Hematopoietic multipotent progenitor cell treated with erythropoietin and hydrocortisone succinate and interleukin-3 and kit ligand, for 6 days (in vitro differentiated cells): ENCODE measurements at places on chromosomes 3 and 15.

DNA sequence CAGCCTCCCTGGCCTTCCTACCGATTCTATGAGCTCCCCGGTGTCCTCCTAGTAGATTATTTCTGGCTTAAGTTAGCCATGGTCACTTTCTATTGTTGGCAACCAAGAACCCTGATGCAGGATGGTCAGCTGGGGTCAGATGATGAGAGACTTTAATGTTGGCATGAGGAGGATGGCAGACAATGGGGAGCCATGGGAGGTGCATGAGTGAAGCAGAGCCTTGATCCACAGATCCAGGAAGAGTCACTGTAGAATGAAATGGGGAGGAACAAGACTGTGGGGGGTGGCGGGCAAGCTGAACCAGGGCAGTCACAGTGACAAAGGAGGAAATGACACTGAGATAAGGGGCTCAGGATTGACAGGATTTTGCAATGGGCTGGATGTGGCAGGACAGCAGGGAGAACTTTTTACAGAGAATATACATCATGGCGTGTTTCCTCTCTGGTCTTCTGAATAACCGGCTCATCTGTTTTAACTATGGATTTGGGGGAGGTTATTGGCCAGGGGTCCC, 60.9 kb downstream of the RPLP1 start:
- DNase-seq: peak; percentile 33

DNA sequence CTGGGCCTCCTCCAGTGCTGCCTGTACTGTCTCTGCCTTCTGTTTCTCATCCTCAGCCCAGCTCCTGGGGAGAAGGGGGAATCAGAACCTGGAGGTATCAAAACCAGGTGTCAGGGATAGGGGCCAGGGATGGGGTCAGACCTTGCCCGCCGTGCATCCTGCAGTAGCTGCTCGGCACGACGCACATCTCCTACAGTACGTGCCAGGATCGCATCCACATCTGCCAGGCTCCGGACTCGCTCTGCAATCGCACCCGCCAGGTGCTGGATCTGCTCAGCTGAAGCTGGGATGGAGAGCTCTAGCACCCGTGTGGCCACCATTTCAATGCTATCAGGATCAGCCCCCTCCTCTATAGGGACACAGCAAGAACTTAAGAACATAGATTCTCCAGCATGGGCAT, 1.4 kb upstream of the USP19 start:
- no peak for DNase-seq

DNA sequence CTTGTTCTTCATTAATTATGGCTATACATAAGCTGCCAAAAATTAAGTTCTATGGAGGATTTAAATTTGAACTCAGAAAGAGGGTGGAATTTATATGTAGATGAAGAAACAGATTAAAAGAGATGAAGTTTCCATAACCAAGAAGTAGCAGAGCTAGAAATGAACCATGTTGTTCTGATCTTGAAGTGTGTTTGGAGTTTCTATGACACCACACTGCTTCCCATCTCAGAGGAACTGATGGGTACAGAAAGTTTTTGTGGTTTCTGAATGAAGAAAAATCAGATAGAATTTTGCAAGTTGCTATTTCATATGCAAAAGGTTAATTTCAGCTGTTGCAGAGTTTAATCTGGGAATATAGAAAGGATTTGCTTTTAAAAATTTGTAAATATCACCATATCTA, 710.3 kb downstream of the PDCD6IP start:
- DNase-seq: no peak

- DNase-seq: peak; percentile 74
Measured at GRCh38 chr3:47794544-47794943, 8.4 kb upstream of the DHX30 start.

DNA sequence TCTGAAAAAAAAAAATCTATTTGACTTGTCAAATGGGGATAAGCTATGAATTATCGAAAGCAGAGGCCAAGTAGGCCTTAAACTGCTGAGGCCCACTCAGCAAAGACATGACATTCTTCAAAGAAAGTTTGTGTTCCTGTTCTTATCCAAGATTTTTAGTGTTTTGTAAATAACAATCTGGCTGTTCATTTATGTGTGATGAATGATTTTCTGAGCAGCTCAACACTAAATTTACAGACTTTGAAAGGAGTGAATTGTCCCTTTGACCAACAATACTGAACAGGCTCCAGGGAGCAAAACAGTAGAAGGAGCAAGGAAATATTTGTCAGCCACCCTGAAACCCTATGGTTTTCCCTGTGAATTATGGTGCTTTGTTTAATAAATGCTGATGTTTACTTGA, 512.6 kb upstream of the NAALADL2 start:
- DNase-seq: no peak

GRCh38 chr15:58392611-58393161, 39.1 kb upstream of the LIPC start:
- no peak for DNase-seq

DNA sequence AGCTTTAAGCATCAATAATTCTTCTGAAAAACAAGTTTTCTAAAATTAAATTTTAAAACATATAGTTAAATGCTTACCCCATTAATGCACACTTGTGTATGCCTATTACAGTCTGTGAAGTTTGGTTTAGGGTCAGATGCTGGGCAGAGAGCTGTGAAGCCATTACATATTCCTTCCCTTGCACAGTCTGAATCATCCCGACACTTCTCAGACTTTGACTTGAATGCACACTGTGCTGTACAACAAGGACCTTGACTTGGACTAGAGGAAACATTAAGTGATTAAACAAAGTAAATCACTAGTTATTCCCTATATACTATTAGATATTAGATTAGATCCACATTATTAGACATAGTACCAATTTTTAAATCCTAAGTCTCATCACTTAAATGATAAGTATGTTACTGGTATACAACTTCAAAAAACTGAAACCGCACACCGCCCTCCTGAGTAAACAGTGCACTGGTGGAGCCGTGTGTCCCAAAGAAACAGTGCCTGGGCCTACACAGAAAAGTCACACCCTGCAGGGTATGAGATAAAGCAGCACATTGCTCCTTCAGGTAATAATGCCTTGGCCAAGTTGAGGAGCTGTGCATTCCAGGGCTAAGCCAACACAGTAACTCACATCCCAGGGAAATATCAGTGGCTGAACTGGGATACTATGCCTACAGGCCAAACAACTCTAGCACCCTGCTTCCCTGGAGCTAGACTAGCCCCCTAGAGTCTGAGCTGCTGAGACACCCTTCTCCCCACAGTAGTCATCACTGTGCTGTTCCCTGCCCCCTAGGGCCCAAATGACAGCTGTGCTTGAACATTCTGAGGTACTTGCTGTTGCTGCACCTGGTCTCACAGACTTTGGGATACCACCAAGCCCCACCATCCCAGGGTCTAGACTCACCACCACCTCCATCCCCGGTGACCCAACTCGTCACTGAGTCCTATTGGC, 137.5 kb downstream of the ADAM10 start:
- DNase-seq: no peak

- DNase-seq: peak; percentile 33
Measured at GRCh38 chr3:39261726-39262125, 18.1 kb downstream of the CX3CR1 start.

- DNase-seq: no peak
Measured at GRCh38 chr15:100114100-100114499, 227.7 kb downstream of the ADAMTS17 start.

DNA sequence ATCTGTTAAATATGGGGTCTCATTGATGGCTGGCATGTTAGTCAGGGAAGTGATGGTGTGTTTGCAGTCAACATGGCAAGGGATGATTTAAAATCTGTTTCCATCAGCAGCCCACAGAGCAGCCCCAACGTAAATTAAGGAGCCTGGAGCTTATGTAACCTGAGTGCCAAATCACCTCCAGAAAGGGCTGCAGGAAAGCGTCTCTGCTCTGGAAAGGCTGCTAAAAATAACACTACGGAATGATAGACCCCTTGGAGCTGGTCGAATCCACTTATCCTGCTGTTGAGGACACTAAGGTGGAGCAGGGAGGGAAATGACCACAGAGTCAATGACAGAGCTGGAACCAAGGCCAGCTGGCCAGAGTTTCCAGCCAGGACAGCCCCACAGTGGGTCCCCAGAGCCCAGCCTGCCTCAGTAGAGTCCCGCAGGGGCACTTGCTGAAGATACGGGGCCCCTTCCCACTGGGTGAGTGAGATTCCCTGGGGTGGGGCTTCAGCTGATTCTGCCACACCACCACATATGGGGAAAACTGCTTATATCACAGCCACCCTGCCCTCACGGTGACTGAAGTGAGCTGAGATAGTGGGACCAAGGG, 63.5 kb downstream of the EPHB1 start:
- DNase-seq: no peak

- peak; percentile 39 for DNase-seq
Measured at GRCh38 chr3:4754180-4755086, 224.8 kb upstream of the BHLHE40 start.

DNA sequence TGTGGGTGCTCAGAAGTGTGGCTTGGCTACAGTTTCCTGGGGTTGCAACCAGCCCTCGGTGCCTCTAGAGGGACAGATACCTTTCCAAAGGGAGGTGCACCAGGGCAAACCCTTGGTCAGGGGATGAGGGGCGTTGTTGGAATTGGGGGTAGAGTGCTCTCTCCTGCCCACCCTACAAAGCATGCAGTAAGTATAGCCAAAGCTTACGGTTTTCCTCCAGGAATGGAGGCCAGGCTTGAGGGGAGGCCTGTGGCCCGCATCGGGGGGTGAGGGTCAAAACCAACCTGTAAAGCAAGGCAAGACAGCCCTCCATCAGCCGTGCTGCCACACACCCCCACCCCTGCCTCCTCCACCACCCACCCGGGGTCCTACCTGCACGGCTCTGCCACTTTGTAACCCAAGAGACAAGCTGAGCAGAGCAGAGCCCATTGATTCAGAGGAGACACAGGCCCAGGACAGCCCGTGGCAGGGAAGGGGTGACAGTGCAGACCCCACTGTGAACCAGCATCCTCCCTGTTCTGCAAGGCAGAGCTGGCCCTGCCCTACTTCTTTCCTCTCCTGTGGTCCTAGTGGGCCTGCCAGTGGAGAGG, 41.5 kb downstream of the TLE3 start:
- DNase-seq: no peak

DNA sequence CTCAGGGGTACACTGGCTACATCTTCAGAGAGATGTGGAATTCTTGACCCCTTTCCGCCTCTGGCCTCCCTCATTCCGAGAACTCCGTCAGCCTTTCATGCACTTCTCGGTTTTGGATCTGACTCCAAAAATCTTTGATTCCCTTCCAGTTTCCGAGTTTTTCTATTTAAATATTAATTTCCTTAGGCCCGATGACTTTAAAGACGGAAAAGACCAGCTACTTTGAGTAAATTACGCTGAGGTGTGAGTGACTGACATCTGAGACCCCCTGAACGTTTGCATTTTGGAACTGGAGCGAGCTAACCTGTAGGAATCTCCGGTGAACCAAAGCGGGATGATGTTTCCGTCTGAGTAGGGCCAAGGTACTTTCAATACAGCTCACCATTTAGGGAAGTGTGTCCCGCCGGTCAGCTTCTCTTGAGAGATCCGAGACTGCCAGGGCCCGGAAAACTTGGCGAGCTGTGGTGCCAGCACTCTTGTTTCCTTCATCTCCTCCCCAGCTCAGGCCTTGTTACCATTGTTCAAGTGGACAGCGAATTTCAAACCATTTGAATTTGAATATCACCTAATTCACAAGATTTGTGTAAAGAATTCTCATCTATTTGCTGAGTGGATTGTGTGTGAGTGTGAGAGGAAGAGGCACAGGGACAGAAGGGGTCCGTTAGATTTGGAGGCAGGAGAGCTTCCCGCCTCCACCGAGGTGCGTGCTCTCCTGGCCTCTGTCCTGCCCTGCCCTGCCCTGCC, 5.4 kb downstream of the SOX14 start:
- no peak for DNase-seq

- no peak for DNase-seq
Measured at GRCh38 chr3:133606342-133606741, 32.9 kb downstream of the CDV3 start.

- DNase-seq: no peak
Measured at GRCh38 chr3:185858502-185859225, 33.8 kb upstream of the IGF2BP2 start.

GRCh38 chr3:45112939-45113338, 33.2 kb downstream of the CDCP1 start:
- DNase-seq: no peak

DNA sequence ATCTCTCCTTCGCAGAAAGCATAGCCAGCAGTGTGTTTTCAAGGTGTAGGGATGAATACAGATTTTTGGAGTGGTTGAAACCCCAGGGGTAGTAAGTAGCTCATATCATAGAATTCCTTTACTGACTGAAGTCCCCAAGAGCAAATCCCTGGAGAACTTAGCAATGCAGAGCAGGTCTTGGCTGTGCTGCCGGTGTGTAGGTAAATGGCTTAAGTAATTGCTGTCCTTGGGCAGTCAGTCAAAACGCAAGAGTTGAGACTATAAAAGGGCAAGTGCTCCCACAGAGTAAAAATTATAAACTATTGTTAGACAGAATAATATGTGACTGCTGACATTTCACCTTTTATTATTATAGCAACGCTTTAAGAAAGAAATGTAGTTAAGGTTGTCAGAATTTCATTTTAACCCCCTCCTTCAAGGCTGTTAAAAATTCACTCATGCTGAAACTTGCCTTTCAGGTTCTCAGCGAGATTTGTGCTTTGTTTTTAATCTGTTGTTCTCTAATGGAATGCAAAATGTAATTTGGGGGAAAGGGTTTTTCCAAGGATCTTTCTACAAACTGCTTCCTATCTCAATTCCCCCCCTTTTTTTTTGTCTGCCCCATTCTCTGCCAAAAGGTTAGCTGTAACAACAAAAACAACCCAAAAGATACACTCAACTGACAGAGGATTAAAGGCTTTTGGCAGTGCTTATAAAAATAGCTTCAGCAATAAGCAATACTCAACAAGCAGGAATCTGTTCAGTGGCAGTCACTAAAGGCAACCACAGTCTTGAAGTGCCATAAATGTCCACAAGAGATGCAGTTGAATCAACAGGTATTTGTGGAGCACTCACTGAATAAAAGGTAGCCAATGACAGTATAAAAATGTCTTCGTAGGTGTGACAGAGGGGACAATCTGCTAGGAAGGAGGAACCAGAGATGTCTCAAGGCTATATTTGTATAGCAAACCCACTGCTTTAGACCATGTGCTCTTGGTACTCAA, 105.3 kb downstream of the THRB start:
- DNase-seq: no peak

GRCh38 chr3:24197809-24198208, 252.7 kb downstream of the NR1D2 start:
- DNase-seq: no peak
